ENCODE measurements at places on chromosomes 7 and 10. TPM values are rescaled to one million over a fixed set of nuclear protein-coding genes. Genes with fewer than 3 reads are reported as not detected.
A peak's percentile ranks its signal among the peaks of the same experiment; 100 is the strongest.

The EMX2 gene
- not detected for total RNA-seq

DNA sequence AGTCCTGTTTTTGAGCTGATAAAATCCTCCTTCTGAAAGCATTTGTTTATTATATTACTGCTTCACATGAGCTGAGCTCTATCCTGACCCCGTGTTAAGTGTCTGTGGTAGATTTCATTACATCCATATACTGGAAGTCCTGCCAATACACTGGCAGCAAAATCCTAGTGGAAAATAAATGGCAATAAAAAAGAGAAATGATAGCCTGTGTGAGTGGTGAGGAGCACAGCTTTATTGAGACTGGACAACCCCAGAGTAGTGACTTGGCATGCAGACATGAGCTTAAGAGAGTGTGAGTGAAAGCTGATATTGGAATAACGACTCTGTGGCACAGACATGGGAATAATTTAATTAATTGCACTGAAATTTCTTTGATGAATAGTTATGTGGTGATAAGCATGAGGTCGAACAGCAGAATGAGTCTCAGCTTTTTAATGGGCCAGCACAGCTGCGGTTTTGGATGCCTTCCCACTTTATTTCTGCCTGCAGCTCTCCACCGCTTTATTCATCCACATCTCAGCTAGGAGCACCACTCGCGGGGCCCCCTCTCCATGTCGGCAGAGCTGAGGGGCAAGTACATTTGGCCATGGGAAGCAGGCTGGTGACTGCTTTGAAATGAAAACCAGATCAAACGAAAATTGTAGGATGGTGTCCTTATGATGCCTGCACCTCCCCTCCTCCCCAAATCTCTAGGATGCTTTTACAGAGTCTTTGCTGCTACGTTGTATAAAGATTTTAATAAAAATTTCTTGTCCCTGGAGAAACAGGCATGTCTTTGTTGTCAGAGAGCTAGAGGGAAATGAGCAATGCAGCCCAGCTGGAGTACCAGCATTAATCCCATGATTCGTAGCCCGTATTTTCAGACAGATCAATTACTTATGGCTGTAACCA lies 494.3 kb downstream of the AUTS2 start:
- ATAC-seq: no peak

DNA sequence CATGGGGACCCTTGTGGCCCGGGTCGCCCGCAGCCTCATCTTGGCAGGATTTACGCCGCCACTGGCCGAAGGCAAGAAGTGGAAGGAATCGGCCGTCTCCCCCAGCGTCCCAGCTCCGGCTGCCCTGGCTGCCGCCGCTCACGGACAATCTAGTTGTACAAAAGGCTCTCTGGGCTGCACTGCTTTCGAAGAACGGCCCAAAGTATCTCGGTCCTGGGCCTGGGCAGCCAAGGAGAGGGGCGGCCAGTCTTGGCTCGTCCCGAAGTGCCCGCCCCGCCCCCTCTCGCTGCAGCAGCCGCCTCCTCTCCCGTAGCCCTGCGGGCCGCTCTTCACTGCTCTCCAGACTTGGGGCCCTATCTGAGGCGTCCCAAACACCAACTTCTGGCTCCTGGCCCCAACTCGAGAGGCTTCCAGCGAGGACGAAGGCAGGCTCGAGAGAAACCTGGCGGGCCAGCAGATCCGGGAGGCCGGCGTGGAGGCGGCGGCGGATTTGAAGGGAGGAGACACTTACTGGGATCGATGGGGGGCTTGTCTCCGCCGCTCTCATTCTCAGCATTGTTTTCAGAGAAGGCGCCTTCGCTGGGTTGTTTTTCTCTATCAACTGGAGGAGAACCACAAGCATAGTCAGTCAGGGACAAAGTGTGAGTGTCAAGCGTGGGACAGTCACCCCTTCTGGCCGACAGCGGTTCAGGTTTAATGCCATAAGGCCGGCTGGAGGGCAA lies 809 bp downstream of the HOXA9 start:
- ATAC-seq: no peak

GRCh38 chr10:54108961-54109360 lies 692.1 kb downstream of the PCDH15 start:
- ATAC-seq: no peak

GRCh38 chr10:100081075-100082001 lies at the start of gene CPN1:
Gene CPN1 (minus strand): TSS chr10:100081869. CDS start chr10:100081625, 244 bp downstream.
- no peak for ATAC-seq

- ATAC-seq: peak; percentile 86
Observed at GRCh38 chr10:45404087-45404769, 30.2 kb downstream of the ALOX5 start.

- peak; percentile 93 for ATAC-seq
Observed at GRCh38 chr7:30771174-30771879, at the start of gene MINDY4. Gene MINDY4 (plus strand): TSS chr7:30771417. CDS start chr7:30771494, 77 bp downstream.

Measured in activated T-helper 17 cell treated with anti-CD3 and anti-CD28 coated beads, Interleukin-2, amount 50 U/mL, for 72 hours (primary cell).